Stimulated activated CD4-positive, alpha-beta T cell treated with anti-CD3 and anti-CD28 coated beads, Interleukin-2, amount 100 ng/mL, for 24 hours (primary cell): ENCODE measurements at places on chromosomes 5 and 9.

GRCh38 chr5:176360894-176361436 lies 599 bp downstream of the KIAA1191 start:
- DNase-seq = peak; percentile 32

DNA sequence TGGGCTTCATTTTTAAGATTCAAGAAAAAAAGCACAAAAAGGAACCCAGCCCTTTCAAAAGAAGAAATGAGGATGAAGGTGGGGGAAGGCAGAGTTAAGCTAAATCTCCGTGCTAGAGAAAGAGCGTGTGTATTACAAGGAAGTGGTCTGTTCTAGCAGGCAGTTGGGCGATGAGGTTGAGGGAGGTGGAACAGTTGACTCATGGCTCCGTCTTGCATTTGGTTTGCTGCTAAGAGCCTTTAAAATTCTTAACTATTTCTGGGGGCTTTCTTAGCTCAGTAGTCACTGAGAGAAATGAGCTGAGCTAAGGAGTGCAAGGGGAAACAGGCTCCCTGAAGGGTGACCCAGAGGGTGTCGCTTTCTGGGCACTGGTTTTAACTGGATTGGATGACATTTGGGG lies 117.4 kb downstream of the GCNT1 start:
- DNase-seq = peak; percentile 38

DNA sequence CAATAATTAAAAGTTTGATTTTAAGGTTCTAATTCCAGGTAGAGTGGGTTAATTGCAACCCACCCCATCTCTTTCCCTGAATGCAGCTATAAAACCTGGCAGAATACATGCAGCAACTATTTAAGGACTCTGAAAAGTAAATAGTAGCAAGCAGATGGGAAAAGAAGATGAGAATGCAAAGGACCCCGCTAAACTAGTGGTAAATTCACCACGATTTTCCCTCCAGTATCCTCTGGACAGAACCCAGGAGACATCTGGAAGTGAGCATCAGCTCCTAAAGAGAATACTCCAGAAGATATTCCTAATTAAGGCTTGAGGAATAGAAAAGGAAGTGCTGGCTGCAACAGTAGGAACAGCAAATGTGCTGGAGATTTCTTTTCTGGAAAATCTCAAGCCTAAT lies 170.9 kb downstream of the FRMD3 start:
- no peak for DNase-seq

DNA sequence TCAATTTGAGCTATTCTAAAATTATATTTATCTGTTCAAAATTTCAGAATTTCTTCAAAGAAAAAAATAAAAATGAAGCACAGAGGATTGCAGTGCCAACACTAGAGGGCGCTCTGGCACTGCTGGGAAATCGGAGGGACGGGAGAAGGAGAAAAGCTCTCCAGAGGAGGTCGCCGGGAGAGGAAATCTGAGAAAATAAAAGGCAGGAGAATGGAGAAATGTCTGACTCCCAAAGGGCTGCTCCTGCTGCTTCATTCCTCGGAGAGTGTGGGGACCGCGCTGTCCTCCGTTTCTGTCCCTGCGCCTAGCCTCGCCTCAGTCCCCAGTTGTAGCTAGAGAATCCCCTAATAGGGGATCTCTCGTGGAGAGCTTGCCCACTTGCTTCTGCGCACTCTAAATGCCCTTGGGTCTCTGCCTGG lies 40.0 kb upstream of the ARSB start:
- peak; percentile 71 for DNase-seq

- no peak for DNase-seq
These were observed 125.6 kb upstream of the DMRT1 start for GRCh38 chr9:715743-716400.

DNA sequence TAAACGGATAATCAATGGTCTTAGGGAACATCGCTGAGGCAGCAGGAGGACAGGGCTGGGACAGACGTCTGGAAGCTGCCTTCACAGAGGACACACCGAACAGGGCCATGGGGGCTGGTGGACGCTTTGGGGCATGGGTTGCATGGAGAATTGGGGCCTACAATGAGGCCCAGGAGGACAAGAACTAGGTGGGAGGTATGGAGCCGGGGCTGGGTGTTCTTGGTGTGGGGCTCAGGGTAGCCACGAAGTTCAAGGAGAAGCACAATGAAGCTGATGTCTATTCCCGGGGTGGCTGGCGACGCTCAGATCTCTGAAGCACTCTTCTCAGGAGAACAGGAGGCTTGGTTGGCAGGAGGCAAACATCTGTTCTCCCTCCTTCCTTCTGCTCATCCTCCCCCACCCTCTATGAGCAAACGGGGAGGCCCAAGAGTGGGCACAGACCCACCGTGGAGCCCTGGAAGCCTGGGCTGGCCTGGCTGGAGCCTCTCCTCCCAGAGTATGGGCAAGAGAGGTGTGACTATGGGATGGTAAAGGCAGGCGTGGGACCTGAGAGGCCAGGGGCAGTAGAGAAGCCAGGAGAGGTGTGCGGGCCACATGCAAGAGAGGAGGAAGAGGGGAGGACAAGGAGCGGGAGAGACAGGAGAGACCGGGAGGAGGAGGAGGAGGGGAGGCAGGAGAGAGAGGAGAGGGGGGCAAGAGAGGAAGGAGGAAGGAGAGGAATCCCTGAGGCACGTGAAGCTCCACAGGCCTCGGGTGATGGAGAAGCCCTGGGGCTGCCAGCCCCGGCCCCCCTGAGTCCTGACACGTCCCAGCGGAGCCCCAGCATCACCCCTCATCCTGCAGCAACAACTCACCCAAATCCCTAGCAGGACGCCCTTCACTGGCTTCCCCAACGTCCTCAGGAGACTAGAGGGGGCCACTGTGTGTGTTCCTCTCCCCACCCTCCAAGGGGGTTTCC lies 159.1 kb downstream of the OLFM1 start:
- DNase-seq = no peak

DNA sequence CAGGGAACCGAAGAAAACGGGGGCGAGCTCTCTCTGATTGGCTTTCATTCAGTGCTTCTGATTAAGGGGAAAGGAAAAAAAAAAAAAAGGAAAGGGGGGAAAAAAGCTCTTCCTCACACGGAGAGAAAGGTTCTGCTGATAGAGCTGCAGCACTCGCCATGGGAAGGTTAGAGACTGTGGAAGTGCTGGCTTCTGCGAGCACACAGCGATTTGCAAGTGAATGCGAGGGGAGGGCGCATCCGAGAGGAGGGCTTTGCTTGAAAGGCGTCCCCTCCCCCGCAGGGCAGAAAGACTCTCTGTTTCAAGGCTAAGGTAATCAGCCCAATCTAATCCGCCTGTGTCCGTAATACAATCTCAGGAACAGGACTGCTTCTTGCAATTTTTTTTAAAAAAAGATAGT lies at the start of gene CDH10:
TSS of gene CDH10 (minus strand) at position 218 of the 400 bp plus-strand sequence. CDS start 51,488 bp downstream, outside the sequence.
- no peak for DNase-seq
